ENCODE measurements at places on chromosomes 2 and 18. TPM values are rescaled to one million over a fixed set of nuclear protein-coding genes. Genes with fewer than 3 reads are reported as not detected.
A peak's percentile ranks its signal among the peaks of the same experiment; 100 is the strongest.

Gene KLHL41
- 0.49 TPM for total RNA-seq

Gene GPR35
- 3.9 TPM for total RNA-seq

Gene SCN3A
- 2.0 TPM for total RNA-seq

Gene APOB
- total RNA-seq: not detected

Gene MXD1
- total RNA-seq: 55.2 TPM

Gene EFR3B
- 1.5 TPM for total RNA-seq

Gene NAT8
- not detected for total RNA-seq

Gene ITGB6
- 17.2 TPM for total RNA-seq

DNA sequence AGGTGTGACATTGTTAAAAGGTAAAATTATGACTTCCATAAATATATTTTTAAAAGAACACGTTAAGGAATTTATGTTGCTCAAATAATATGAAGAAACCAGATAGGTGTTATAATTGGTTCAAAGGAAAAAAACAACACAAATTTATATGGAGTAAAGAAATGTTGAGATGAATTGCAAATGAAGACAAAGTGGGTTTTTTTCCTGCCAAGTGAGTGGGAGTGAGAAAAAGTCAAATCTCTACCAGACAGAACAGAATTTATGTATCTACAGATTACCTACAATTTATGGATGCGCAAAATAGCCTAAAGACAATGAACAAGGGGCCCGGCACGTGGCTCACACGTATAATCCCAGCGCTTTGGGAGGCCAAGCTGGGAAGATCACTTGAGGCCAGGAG is 159.7 kb upstream of the SLC1A4 start:
- H3K4me3 ChIP-seq: no peak overlapping the region
- DNase-seq: no peak
- H3K4me1 ChIP-seq: peaks cover 14% of the 10 kb centered on the region
- no peaks in the 10 kb centered on the region for H3K36me3 ChIP-seq
- H3K27me3 ChIP-seq: no peaks in the 10 kb centered on the region
- no peak overlapping the region for H3K27ac ChIP-seq

GRCh38 chr2:122166820-122167219 is 411.4 kb downstream of the TSN start:
- H3K27ac ChIP-seq: no peak overlapping the region
- no peak overlapping the region for H3K4me3 ChIP-seq
- no peaks in the 10 kb centered on the region for H3K36me3 ChIP-seq
- H3K4me1 ChIP-seq: no peaks in the 10 kb centered on the region
- no peaks in the 10 kb centered on the region for H3K27me3 ChIP-seq

DNA sequence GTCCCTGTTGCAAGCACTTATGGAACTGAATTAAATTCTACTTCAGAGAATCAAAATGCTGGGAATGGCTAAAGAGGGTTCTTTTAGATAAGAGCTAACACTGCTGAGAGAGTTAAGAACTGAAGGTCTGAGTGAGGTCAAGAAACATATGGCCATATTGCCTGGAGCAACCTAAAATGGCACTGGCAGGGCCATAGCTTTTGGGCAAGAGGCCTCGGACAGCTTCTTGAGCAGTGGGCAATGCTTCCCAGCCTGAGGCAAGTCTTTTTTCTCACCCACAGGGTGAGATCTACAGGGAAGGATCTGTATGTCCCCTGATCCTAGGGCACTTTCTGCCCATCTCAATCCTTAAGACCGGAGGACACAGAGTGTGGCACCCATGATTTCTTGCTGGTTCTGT is 244.6 kb upstream of the NT5C1B start:
- H3K36me3 ChIP-seq: no peaks in the 10 kb centered on the region
- no peak overlapping the region for H3K4me3 ChIP-seq
- H3K27me3 ChIP-seq: no peaks in the 10 kb centered on the region
- H3K4me1 ChIP-seq: no peaks in the 10 kb centered on the region
- DNase-seq: no peak

GRCh38 chr2:73944714-73945113 is 18.0 kb downstream of the DGUOK start:
- H3K27ac ChIP-seq: no peak overlapping the region
- no peak for DNase-seq
- no peak overlapping the region for H3K4me3 ChIP-seq

DNA sequence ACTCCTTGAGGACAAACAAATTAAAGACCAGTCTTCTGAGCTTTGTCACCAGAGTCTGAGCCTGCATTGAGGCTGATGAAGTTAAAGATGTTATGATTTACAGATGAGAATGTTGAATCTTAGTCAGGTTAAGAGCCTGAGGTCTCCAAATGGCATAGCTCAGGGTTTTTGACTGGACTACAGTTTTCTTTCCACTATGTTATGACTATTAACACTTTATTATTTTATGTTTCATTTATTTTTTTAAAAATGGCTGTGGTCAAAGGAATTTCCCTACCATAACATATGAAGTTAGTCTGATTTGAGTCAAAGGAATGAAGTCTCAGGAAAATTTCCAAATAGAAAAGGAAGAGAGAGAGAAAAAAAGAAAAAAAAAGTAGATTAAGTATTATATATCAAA is 39.7 kb upstream of the CWC22 start:
- H3K36me3 ChIP-seq: no peaks in the 10 kb centered on the region
- DNase-seq: no peak
- no peaks in the 10 kb centered on the region for H3K27me3 ChIP-seq
- H3K4me3 ChIP-seq: no peak overlapping the region

DNA sequence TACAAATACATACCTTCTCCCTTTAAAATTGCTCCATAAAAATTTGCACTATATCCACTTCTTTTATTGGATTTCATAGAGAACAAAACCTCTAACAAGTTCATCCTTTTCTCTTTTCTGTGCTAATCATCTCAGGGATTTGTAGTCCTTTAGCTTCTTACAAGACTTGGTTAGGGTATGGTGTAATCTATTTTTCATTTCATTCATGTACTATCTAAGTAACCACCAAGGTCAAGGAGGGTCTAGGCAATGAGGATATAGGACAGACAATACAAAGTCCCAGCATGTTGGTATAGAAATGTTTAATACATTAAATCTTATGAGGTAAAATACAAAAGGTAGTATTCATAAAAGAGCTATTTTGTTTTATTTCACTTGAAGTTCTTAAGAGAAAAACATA is 17.5 kb downstream of the C2orf69 start:
- no peaks in the 10 kb centered on the region for H3K36me3 ChIP-seq
- DNase-seq: no peak
- H3K27me3 ChIP-seq: no peaks in the 10 kb centered on the region
- no peak overlapping the region for H3K27ac ChIP-seq
- no peaks in the 10 kb centered on the region for H3K4me1 ChIP-seq
- H3K4me3 ChIP-seq: no peak overlapping the region

DNA sequence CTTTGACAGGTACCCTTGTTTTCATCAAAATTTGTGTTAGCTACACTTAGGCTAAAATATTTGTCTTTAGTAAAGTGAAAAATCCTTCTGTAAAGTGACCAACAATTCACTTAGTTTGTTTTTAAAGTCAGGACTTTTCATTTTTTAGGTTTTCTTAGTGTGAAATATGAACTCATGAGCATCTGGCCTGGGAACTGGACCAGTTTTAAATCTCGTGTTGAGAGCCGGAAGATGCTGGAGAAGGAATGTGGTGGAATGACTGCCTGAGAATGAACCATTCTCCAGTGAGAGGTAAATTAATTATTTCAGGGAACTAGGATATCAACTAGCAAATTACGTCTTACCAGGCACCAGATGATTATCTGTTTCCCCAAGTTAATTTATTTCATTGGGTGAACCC is 305.7 kb downstream of the AGPS start:
- H3K4me1 ChIP-seq: no peaks in the 10 kb centered on the region
- no peak overlapping the region for H3K27ac ChIP-seq
- no peaks in the 10 kb centered on the region for H3K27me3 ChIP-seq
- no peak overlapping the region for H3K4me3 ChIP-seq

- H3K27ac ChIP-seq: no peak overlapping the region
- DNase-seq: no peak
- H3K27me3 ChIP-seq: no peaks in the 10 kb centered on the region
- no peak overlapping the region for H3K4me3 ChIP-seq
Measured at GRCh38 chr2:1047485-1047884, 96.8 kb downstream of the SNTG2 start.

GRCh38 chr18:12630136-12630535 is 27.8 kb downstream of the SPIRE1 start:
- no peaks in the 10 kb centered on the region for H3K27me3 ChIP-seq
- no peaks in the 10 kb centered on the region for H3K36me3 ChIP-seq
- H3K4me3 ChIP-seq: no peak overlapping the region
- H3K4me1 ChIP-seq: no peaks in the 10 kb centered on the region

- no peak overlapping the region for H3K27ac ChIP-seq
- H3K27me3 ChIP-seq: no peaks in the 10 kb centered on the region
- H3K36me3 ChIP-seq: no peaks in the 10 kb centered on the region
- peaks cover 13% of the 10 kb centered on the region for H3K4me1 ChIP-seq
- no peak overlapping the region for H3K4me3 ChIP-seq
Measured at GRCh38 chr2:181306785-181307184, 150.4 kb upstream of the ITGA4 start.

DNA sequence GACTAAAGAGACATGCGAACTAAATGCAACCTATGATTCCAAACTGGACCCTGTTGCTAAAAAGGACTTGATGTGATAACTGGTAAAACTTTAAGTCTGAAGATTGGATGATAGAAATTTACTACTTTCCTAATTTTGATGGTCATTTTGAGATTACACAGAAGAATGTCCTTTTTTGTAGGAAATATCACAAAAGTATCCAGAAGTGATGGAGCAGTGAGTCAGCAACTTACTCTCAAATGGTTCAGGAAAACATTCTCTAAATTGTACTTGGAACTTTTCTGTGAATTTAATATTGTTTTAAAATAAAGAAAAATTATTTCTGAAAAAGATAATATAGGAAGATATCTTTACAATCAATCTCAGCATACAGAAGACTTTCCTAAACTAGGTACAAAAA is 19.9 kb downstream of the MBOAT2 start:
- no peaks in the 10 kb centered on the region for H3K4me1 ChIP-seq
- no peak for DNase-seq
- no peak overlapping the region for H3K27ac ChIP-seq
- H3K36me3 ChIP-seq: no peaks in the 10 kb centered on the region
- H3K27me3 ChIP-seq: no peaks in the 10 kb centered on the region

DNA sequence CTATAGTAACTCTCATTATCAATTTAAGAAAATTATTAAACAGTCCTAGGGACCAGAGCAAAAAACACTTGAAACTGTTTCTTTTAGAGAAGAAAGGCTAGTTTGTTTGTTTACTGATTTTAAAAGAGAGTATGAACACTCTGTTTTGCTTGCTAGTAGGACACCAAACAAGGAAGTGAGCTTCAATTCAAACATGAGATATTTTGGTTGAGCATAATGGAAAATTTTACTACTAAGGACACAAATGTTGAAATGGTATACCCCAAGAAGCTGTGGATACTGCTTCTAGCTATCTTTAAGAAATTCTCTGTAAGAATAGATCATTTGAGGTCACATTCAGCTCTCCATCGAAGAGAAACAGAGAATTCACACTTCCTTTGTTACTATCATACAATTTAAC is 216.3 kb upstream of the SMAD7 start:
- H3K4me3 ChIP-seq: no peak overlapping the region
- H3K4me1 ChIP-seq: peaks cover 15% of the 10 kb centered on the region
- no peaks in the 10 kb centered on the region for H3K36me3 ChIP-seq
- DNase-seq: no peak
- H3K27me3 ChIP-seq: no peaks in the 10 kb centered on the region
- H3K27ac ChIP-seq: no peak overlapping the region

- DNase-seq: no peak
- H3K27ac ChIP-seq: no peak overlapping the region
- no peak overlapping the region for H3K4me3 ChIP-seq
- no peaks in the 10 kb centered on the region for H3K36me3 ChIP-seq
Measured at GRCh38 chr18:61995618-61996017, 102.8 kb upstream of the RNF152 start.

- no peak overlapping the region for H3K4me3 ChIP-seq
- H3K4me1 ChIP-seq: peaks cover 14% of the 10 kb centered on the region
- no peaks in the 10 kb centered on the region for H3K27me3 ChIP-seq
Measured at GRCh38 chr18:55224086-55224625, 264.9 kb upstream of the CCDC68 start.

DNA sequence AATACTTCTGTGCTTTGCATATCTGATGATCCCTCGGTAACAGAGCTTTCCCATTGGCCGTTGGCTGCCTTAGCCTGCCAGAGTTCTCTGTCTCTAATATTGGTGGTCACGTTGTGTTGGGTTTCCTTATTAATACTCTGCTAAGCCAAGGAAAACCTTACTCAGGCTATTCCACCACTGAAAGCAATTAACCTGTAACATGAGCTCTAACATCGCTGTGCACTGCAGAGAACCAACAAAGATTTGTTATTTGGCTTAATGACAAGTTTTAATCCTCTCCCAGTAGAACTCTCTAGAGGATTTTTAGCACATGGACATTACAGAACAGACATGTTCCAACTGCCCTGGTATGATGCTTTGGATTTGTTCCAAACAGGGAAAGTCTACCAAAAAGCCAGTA is 825.9 kb upstream of the POU3F3 start:
- no peak overlapping the region for H3K4me3 ChIP-seq
- no peak for DNase-seq
- no peaks in the 10 kb centered on the region for H3K27me3 ChIP-seq
- H3K4me1 ChIP-seq: no peaks in the 10 kb centered on the region

DNA sequence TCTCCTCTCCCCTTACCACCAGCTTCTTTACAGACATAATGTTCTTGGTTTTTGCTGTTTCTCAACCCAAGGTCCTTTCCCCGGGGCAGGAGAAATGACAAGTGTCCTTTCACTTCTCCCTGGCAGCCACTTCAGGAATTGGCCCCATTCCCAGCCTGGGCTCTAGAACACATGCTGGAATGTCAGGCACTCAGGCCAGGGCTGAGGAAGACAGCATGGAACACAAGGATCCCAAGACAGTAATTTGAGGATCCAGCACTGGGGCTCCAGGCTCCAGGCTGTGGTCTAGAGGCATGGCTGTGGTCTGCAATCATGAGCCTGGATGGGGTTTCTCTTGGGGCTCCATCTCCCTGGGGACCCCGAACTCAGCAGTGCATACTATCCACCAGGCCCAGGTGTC is 201.4 kb downstream of the CELF4 start:
- H3K36me3 ChIP-seq: no peaks in the 10 kb centered on the region
- no peak overlapping the region for H3K27ac ChIP-seq

DNA sequence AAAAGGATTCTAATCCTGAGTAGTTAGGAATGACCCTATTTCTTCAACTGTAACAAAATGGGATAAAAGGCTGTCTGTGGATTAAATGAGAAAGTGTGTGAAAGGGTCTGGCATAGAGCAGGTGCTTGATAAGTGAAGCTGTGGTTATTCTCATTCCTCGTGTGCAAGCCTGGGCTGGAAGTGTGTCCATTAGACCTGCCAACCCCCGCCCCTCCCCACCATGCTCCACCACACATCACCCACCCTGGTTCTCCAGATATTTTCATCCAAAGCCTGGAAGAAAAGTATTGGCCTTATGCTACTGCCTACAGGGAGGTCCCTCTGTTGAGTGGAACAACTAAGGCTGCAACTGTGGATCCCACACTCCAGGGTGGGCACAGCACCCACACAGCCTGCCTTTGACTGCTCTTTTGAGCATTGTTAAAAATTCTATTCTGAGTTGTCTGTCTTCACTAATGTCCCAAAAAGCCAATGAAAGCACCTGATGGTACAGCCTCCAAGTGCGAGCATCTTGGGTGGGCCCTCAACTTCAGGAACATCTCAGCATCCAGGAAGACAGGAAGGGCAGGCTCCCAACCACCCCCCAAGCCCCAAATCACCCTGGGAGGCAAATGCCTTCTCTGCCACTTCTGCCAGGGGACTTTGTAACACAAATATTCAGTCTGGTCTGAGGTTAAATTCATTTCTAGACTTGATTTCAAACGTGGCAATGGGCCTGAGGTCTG is 102.8 kb upstream of the PPP1CB start:
- peaks cover 6% of the 10 kb centered on the region for H3K4me1 ChIP-seq
- no peaks in the 10 kb centered on the region for H3K36me3 ChIP-seq
- H3K4me3 ChIP-seq: no peak overlapping the region
- H3K27ac ChIP-seq: no peak overlapping the region

- H3K27ac ChIP-seq: peak overlapping the region; percentile 99
- H3K4me3 ChIP-seq: peak overlapping the region; percentile 77
- DNase-seq: no peak
- H3K4me1 ChIP-seq: peaks cover 48% of the 10 kb centered on the region
- no peaks in the 10 kb centered on the region for H3K36me3 ChIP-seq
Measured at GRCh38 chr18:21741562-21742314, 1.1 kb downstream of the MIB1 start.

Measured in vagina (tissue), 2 donors.